ENCODE measurements at places on chromosomes 11 and 22. TPM values are rescaled to one million over a fixed set of nuclear protein-coding genes. Genes with fewer than 3 reads are reported as not detected.

OR52L1 gene
- not detected for total RNA-seq

PATL1 gene
- total RNA-seq, result 45.5 TPM

WT1 gene
- total RNA-seq, result not detected

FGF19 gene
- not detected for total RNA-seq

POTEH gene
- not detected for total RNA-seq

NLRP10 gene
- not detected for total RNA-seq

DNA sequence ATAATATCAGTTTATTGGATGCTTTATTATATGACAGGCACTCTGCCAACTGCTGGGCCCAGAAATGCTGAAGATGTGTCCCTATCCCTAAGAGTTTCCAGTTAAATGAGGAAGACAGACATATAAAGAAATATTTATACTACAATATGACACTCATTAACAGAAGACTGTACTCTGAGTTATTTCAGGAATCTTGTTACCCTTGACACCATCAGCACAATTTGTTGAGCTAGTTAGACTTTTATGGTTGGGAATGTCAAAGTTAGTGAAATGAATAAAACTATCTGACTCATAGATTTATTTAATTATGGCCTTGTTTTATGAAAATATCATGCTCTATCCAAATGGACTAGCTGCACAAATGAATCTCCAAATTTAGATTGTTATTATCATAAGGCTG, 25.6 kb upstream of the MSANTD4 start:
- no peaks in the 10 kb centered on the region for H3K4me1 ChIP-seq
- DNase-seq, result no peak
- no peaks in the 10 kb centered on the region for H3K36me3 ChIP-seq
- H3K4me3 ChIP-seq, result no peak overlapping the region
- H3K27me3 ChIP-seq, result no peaks in the 10 kb centered on the region
- H3K27ac ChIP-seq, result no peak overlapping the region

DNA sequence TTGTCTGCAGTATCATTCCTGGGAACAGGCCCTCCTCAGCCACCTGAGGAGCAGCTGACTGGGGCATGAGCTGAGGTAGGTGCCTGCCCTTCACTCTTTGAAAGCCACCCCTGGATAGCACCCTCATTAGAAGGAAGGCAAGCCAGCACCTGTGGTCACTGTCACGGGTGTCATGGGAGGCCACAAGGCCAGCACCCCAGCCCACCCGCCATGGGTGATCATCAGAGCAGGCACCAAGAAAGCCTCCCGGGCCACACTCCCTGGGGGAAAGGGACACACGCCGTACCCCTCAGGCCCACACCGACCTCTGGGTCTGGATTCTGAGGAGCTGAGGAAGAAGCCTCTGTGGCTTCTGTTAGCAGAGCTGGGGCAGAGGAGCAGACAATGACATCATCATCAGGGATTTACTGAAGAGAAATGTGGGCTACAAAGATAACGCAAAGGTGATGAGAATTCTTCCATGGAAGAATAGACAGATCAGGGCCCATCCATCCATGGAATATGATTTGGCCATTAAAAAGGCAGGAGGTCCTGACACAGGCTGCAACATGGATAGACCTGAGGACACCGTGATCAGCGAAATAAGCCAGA, 16.7 kb upstream of the NAP1L4 start:
- no peak for DNase-seq
- H3K4me3 ChIP-seq, result no peak overlapping the region
- no peak overlapping the region for H3K27ac ChIP-seq
- H3K27me3 ChIP-seq, result no peaks in the 10 kb centered on the region

DNA sequence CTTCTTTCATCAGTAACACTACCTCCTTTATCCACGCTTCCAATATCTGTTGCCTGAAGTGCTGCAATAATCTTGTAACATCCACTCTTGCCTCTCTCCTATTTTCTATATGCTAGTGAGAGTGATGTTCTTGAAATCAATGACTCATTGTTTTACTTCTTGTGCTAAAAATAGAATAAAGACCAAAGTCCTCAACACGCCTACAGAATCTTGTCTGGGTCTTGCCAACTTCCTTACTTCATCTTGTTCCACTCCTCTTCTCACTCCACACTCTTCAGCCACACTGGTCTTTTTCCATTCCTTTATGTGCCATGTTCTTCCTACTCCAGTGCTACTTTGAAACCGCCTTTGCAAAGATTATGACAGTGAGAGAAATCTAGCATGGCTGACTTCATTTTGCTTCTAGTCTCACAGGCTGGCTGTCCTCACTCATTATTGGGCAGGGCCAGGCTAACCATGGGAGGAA, 136.4 kb downstream of the CCDC81 start:
- no peaks in the 10 kb centered on the region for H3K4me1 ChIP-seq
- no peak overlapping the region for H3K27ac ChIP-seq
- no peaks in the 10 kb centered on the region for H3K36me3 ChIP-seq
- no peak for DNase-seq
- H3K4me3 ChIP-seq, result no peak overlapping the region
- no peaks in the 10 kb centered on the region for H3K27me3 ChIP-seq

DNA sequence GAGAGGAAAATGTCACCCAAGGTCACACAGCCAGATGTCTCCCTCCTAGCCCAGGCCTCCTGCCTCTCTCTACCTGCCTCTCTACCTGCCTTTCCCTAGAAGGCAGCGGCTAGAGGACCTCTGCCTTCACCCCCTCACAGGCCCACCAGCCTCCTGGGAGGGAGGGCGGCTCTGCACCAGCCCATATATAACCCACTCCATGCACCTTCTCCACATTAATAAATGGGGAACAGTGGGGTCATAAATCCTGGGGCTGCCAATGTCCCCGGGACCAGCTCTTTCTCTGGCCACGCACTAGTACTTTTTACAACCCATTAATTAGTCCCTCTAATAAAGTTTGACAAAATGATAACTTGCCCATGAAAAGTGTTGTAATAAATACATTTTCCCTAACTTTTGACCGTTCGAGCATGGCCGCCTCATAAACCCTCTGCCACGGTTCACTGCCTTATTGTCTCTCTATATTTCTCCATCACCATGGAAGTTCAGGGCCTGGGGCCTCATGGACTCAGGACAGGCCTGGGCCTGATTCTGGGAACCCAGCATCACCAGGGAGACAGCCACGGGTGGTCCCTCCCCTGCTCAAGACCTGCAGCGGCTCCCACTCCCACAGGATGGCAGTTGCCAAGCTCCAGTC, 102.1 kb downstream of the MN1 start:
- H3K27ac ChIP-seq, result no peak overlapping the region
- H3K36me3 ChIP-seq, result no peaks in the 10 kb centered on the region
- H3K4me3 ChIP-seq, result no peak overlapping the region
- no peaks in the 10 kb centered on the region for H3K27me3 ChIP-seq
- H3K4me1 ChIP-seq, result no peaks in the 10 kb centered on the region

- H3K4me3 ChIP-seq, result no peak overlapping the region
- no peak for DNase-seq
- no peaks in the 10 kb centered on the region for H3K27me3 ChIP-seq
- H3K4me1 ChIP-seq, result no peaks in the 10 kb centered on the region
Measured at GRCh38 chr22:29713156-29713727, 6.6 kb upstream of the CABP7 start.

DNA sequence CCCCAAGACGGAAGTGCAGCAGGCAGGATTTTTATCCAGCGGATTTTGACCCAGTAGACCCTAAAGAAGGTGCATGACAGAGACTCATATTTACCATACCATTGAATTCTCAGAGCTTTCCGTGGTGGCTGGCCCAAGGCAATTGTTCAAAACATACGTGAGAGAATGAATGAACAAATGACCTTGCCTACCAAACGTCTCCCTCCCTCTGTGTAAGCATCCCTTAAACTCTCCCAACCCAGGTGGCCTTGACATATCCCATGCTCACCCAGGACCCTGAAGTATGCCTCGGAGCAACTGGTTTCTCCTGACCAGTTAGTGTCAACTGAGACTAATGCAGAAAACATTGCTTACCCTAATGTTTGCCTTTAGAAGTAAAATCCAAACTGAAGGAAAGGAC, 154.9 kb downstream of the TEAD1 start:
- H3K27me3 ChIP-seq, result peaks cover 11% of the 10 kb centered on the region
- H3K4me3 ChIP-seq, result no peak overlapping the region
- peaks cover 11% of the 10 kb centered on the region for H3K4me1 ChIP-seq
- no peak for DNase-seq
- H3K36me3 ChIP-seq, result no peaks in the 10 kb centered on the region

- H3K4me1 ChIP-seq, result no peaks in the 10 kb centered on the region
- H3K4me3 ChIP-seq, result no peak overlapping the region
- H3K36me3 ChIP-seq, result no peaks in the 10 kb centered on the region
- H3K27me3 ChIP-seq, result no peaks in the 10 kb centered on the region
- DNase-seq, result no peak
Measured at GRCh38 chr11:99349151-99349673, 328.5 kb downstream of the CNTN5 start.

DNA sequence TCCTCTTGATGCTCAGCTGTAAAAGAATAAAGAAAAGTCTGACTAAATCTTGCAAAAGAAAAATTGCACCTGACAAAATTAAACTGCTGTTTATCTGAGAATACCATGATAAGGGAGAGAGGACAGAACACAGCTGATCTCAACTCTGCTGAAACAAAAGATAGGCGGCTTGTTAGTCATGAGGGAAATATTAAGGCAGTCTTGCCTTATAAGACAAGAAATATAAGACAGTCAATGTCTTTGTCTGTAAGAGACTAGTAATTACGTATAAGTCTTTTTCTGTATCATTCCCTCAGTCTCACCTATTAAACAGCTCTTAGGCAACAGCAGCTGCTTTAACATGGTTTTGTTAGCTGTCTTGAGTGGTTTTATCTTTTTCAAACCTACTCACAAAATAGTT, 296.6 kb downstream of the LUZP2 start:
- no peaks in the 10 kb centered on the region for H3K4me1 ChIP-seq
- no peak overlapping the region for H3K4me3 ChIP-seq
- no peaks in the 10 kb centered on the region for H3K27me3 ChIP-seq
- no peaks in the 10 kb centered on the region for H3K36me3 ChIP-seq

GRCh38 chr11:11173316-11174025, 179.6 kb downstream of the CSNK2A3 start:
- no peak overlapping the region for H3K4me3 ChIP-seq
- H3K36me3 ChIP-seq, result no peaks in the 10 kb centered on the region
- peaks cover 22% of the 10 kb centered on the region for H3K4me1 ChIP-seq

GRCh38 chr22:43600265-43600664, 188.5 kb downstream of the MPPED1 start:
- no peaks in the 10 kb centered on the region for H3K4me1 ChIP-seq
- no peak overlapping the region for H3K27ac ChIP-seq
- no peaks in the 10 kb centered on the region for H3K27me3 ChIP-seq
- no peak overlapping the region for H3K4me3 ChIP-seq
- H3K36me3 ChIP-seq, result no peaks in the 10 kb centered on the region
- no peak for DNase-seq

- H3K36me3 ChIP-seq, result no peaks in the 10 kb centered on the region
- H3K4me3 ChIP-seq, result no peak overlapping the region
- peaks cover 20% of the 10 kb centered on the region for H3K4me1 ChIP-seq
Measured at GRCh38 chr22:18114495-18114894, 3.9 kb downstream of the TUBA8 start.

GRCh38 chr11:2259897-2260451, 10.4 kb downstream of the ASCL2 start:
- DNase-seq, result no peak
- H3K36me3 ChIP-seq, result no peaks in the 10 kb centered on the region
- no peak overlapping the region for H3K4me3 ChIP-seq
- peaks cover 1% of the 10 kb centered on the region for H3K4me1 ChIP-seq

- no peak overlapping the region for H3K4me3 ChIP-seq
- no peak overlapping the region for H3K27ac ChIP-seq
- no peak for DNase-seq
- H3K36me3 ChIP-seq, result no peaks in the 10 kb centered on the region
- H3K27me3 ChIP-seq, result no peaks in the 10 kb centered on the region
Measured at GRCh38 chr22:22815397-22816170, 72.0 kb upstream of the IGLL5 start.

DNA sequence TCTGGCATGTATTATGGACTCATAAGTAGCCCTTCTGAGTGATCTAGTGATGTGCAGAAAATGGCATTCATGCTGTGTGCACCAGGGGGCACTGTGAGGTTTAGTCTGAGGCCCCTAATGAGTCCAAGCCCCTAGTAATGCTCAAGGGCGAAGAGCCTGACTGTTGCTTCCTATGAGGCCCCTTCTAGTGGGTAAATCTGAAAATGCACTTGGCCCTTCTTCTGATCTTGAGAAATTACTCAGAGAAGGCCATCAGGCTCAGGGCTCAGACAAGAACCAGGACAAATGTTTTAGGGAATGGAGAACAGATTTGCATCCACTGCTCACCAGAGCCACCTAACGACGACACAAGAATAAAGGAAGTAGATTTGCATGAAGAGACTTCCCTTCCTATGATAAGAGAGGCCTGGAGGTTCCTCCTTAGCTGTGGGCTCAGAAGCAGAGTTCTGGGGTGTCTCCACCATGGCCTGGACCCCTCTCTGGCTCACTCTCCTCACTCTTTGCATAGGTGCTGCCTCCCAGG, 75.8 kb downstream of the GGTLC2 start:
- DNase-seq, result peak; percentile 25
- no peak overlapping the region for H3K27ac ChIP-seq
- H3K27me3 ChIP-seq, result no peaks in the 10 kb centered on the region
- peaks cover 9% of the 10 kb centered on the region for H3K4me1 ChIP-seq

DNA sequence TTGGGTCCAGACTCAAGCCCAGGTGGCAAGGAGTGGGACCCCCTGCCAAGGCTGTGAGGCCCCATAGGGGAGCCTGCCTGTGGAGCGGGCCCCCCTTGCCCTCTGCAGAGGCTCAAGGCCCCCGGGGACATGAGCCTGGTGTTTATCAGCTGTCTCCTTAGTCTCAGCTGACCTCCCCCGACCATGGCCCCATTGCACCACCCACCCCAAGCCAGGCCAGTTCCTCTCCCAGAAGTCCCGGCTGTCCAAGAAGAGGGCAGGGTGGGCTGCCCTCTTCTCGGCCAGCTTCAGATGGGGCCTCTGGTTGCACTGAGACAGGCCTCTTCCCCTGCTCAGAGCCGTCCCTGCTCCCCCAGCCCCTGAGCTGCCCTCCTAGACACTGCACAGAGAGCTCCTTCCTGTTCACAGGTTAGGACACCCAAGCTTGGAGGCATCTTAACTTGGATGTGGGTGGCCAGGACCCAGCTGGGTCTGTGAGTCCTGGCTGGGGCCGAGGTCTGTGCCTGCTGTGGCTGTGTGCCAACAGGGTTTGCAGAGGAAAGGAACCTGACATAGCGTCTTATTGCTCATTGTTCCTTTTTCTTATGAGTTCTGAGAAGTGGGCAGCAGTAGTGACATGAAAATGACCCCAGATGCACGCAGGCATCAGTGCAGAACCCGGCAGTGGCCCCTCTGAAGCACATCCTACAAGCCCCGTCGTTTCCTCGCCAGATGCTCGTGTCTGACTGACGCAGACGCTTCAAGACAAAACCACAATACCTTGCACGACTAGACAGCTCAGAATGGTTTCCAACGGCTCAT, 5.4 kb downstream of the TRABD start:
- H3K27ac ChIP-seq, result peak overlapping the region; percentile 97
- peak overlapping the region; percentile 52 for H3K4me3 ChIP-seq
- peaks cover 21% of the 10 kb centered on the region for H3K36me3 ChIP-seq
- DNase-seq, result peak; percentile 88

Data from CD4-positive, alpha-beta memory T cell (primary cell).